H9 (cell line): ENCODE measurements at places on chromosomes 3 and 15.
A peak's percentile ranks its signal among the peaks of the same experiment; 100 is the strongest.

- DNase-seq = no peak
Measured at GRCh38 chr15:75363786-75364185, 4.6 kb downstream of the MAN2C1 start.

DNA sequence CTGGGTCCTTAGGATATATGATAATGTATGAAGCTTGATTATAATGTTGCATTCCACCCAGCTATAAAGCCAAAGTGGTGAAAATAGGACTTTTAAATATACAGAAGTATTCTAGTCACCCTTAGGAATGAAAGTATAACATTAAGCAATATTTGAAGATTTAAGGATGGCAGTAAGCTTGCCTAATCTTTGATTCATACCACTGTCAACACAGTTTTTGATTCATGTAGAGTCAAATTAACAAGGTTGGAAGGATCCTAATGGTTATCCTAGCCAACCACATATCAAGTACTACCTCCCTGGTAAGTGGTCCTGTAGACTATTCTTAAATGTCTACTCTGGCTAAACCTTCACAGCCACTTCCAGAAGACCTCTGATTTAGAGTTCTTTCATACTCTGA is 18.6 kb downstream of the ARIH1 start:
- DNase-seq = no peak

GRCh38 chr3:50138266-50139200 is 16.6 kb upstream of the SEMA3F start:
- DNase-seq = peak; percentile 63

GRCh38 chr3:72088486-72089025 is 303.6 kb upstream of the PROK2 start:
- DNase-seq = peak; percentile 37

DNA sequence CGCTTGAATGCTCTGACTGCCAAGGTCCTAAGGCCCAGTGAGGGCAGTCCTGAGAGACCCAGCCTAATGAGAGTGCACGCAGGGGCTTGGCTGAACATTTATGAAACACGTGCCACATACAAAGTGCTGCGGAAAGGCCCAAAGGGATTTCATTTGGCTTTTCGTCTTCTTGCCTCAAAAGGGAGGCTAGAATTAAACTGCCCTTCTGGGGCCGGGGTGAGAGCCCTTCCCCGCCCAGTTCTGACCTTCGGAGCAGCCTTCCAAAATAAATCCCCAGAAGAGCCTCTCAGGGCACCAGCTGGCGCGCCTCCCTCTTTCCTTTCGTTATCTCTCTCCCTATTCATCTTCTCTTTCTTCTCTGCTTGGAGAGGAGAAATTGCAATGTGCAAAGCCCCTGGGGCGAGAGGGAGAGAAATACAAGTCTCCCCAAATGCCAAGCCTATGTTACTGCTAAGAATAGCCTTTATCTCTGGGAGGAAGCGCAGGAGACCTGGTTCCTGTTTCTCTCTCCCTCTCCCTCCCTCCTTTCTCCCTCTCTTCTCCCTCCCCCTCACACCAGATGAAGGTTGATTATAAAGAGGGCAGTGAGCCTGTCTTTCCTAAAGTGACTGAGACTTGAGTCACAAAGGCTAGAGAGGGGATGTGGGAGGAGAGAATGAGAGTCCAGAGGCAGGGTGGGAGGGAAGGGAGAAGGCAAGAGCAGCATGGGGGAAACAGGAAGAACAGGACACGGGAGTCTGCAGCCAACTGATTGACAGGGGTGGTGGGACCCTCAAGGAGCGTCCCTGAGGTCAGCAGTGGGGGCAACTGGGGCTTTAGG is 36.7 kb upstream of the NDUFB4 start:
- DNase-seq = peak; percentile 68

DNA sequence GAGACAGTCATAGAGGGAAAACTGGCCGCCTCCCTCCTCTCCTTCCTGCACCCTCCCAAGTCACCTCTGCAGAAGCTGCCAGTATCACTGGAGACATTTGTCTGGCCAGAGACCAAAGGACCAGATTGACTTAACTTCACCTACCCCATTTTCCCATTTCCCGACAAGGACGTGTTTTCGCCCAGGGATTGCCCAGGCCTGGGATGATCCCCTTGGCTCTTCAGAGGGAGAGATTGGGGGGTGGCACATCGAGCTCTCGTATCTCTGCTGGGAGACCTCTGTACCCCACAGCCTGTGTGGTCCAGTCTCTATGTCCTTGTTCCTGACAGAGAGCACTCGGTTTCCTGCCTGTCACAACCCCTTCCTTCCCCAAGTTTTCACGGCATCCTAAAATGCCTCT is 31.4 kb downstream of the RGMA start:
- no peak for DNase-seq

DNA sequence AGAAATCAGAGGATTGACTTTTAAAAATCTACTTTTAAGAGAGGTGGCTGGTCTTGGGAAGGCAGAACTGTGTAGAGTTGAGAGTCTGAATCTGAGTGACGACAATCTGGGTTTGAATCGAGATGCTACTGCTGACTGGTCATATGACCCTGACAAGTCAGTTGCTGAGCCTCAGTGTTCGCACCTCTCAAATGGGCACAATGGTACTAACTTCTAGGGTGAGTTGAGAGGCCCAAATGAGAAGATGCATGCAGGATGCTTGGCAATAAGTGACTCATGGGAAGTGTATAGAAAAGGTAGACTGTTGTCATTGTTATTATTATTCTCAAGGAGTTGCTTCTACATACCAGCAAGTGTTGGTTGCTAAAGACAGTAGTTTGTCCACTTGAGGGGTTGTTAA is 10.3 kb downstream of the CACNA2D3 start:
- DNase-seq = no peak

DNA sequence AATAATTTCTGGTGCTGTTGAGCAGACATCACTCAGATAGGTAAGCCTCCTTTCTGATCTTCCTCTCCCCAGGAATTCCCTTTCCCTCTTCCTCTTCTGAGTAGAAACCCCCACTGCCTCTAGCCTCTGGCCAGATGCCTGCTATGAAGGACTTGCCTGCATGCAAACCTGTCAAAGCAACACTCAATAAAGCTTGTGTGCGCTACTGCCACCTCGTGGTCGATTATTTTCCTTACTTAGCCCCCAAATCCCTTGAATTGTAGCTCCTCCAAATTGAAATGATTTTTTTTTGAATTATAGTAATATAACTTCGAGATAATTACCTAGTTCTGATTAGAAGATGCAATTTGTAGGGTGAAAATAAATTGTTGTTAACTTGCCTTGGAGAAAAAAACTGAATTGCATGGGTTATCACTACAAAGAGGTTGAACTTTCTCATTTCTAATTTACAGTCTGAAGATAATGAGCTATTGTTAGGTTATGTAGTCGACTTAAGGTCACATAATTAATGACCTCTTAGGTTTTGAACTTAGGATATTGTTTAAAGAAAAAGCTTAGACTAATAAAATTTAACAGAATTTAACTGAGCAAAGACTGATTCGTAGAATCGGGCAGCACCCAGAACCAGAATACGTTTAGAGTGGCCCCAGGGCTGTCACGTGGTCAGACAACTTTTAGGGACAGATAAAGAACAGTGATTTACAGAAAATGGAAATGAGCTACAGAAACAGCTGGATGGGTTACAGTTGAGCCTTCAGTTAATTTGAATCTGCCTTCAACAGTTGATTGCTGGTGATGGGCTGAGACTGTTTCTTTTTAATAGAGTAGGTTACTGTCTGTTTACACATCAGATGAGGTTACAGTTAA is 269.3 kb downstream of the ARPP21 start:
- DNase-seq = peak; percentile 77

DNA sequence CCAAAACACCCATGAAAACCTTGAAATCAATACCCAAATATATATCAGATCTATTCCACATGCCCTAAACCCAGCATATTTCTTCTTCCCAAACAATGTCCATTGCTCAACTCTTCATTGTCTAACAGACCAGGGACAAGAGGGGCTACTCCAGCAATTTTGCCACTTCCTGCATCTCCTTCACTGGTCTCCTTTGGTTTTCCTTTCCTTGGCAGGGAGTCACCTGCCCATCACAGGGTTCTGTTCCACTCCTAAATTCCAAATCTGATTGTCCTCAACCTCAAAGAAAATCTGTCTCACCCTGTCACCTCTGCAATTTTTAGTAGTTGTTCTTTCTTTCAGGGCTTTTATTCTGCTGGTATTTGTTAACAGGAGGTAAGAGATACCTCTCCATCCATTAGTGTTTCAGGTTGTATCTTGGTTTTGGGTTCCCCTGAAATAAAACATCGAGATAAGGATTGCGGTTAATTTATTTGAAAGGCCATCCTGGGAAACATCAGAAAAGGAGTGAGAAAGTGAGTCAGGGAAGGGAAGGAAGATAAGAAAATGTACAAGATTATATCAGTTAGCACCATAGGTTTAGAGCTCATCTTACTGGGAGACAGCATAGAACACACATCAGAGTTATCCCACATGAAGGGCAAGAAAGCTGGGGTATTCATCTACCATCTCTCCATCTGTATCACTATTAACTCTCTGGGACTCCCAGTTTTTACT is 13.6 kb downstream of the ZBED2 start:
- DNase-seq = no peak

GRCh38 chr15:88621789-88622604 is 857 bp downstream of the AEN start:
- no peak for DNase-seq

- DNase-seq = no peak
Measured at GRCh38 chr15:43135351-43135750, 2.0 kb downstream of the TMEM62 start.

- DNase-seq = no peak
Measured at GRCh38 chr3:155233213-155233612, 60.3 kb downstream of the STRIT1 start.

GRCh38 chr15:96504371-96504770 is 173.9 kb downstream of the NR2F2 start:
- DNase-seq = no peak

DNA sequence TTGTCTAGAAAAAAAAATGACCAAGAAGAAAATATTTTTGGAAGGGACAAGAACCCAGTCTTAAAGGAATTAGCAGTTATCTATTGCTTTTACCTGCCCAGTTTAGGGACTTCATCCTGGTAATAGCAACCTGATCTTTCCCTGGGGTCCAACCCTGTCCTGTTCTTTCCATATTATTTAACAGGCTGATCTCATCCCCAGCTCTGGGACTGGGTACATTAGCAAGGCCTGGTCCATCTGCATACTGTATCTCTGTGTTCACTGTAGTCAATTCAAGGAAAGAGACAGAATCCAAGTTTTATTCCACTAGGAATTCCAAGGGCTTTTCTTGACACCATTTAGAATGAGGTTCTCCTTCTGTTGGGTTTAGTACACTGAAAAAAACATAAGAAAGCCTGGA is 191.7 kb upstream of the GADL1 start:
- DNase-seq = no peak

- no peak for DNase-seq
Measured at GRCh38 chr15:25732191-25732590, 130.9 kb downstream of the ATP10A start.

- no peak for DNase-seq
Measured at GRCh38 chr15:93825682-93826081, 405.7 kb upstream of the MCTP2 start.

DNA sequence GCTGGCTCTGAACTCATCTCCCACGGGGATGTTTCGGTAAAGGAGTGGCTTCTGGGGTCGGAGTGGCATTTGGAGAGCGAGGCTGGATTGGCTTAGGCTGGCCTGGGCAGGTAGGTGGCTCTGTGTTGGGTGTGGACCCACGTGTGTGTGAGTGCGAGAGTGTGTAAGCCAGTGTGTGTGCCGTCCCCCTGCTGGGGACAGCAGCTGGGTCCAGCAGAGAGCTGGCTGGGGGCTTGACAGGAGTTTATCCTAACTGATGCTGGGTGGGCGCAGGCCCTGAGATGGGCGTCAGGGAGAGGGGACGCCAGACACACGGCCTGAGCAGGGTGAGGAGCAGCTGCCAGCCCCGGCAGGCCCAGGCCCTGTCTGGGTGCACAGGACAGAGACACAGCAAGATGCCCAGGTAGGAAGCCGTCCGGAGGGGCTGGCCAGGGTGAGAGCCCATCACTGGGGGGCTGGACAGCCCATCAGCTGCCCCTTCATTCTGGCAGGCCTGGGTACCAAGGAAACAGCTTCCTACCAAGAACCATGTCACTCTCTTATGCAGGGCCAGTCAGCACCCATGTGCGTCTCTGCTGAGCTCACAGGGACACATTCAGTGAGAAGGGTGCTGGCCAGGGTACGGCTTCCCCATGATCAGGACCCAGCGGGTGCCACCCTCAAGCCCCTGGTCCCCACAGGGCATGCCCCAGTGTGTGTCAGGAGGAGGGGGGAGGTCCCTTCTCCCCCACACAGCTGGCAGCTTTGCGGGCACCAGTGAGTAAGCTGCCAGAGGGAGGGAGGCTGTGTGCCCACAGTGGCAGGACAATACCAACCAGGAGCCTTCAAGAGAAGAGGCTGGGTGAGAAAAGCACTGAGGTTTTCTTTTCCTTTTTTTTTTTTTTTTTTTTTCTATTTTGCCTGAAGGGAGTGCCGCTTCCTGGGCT is 1.1 kb downstream of the PAK6 start:
- DNase-seq = no peak

GRCh38 chr3:46282696-46283095 is 40.4 kb downstream of the CCR3 start:
- no peak for DNase-seq

DNA sequence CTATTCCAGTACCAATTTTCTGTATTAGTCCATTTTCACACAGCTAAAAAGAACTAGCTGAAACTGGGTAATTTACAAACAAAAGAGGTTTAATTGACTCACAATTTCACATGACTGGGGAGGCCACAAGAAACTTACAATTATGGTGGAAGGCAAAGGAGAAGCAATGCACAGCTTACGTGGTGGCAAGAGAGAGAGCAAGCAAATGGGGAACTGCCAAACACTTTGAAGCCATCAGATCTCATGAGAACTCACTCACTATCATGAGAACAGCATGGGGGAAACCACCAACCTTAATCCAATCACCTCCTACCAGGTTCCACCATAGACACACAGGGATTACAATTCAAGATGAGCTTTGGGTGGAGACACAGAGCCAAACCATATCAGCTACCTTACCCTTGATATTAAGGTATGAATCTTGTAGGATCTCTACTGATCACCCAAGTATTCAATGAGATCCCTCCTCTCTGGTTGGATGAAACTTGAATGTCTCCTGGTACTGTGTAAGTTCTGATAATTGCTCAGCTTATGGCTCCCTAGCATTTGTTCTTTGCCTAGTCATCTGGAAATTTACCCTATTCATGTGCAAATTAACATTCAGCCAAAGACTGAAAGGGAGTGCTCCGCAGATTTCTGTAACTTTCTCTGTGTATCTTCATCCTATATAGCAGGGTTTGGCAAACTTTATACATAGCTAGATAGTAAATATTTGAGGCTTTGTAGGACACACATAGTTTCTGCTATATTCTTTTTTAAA is 38.9 kb downstream of the MYL3 start:
- no peak for DNase-seq

DNA sequence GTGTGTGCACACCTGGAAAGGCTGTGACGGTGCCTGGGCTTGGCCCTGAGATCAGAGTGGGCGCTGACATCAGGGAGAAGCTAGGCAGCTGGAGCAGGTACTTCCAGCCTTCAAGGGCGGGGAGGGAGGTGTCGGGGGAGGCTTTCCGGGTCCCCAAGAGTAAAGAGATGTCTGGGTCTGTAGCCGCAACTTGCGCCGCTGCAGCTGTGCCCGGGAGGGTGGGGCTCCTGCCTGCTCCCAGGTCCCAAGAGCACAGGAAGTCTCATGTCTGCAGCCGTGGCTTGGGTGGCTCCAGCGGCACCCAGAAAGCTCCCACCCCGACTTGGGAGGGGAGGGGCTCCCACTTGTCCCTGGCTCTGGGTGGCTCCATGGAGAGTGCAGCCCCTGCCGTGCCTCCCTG is 103.2 kb upstream of the BNIP2 start:
- DNase-seq = peak; percentile 29
